ENCODE measurements at places on chromosomes 13 and 19.

DNA sequence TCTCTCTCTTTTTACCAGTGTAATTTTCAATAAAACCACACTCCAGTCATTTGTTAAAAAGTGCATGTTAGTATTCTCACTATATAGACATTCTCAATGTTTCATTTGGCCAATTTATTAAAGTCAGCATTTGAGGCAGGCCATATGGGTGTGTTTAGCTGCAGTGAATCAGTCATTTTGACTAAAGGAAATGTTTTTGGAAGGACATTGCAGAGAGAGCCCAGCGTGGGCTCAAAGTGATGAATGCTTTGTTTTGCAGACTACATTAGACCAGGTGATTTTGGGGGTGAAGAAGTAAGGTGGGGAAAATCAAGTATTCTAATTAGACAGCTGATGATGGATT, 116.7 kb downstream of the POSTN start:
- no peak for DNase-seq

DNA sequence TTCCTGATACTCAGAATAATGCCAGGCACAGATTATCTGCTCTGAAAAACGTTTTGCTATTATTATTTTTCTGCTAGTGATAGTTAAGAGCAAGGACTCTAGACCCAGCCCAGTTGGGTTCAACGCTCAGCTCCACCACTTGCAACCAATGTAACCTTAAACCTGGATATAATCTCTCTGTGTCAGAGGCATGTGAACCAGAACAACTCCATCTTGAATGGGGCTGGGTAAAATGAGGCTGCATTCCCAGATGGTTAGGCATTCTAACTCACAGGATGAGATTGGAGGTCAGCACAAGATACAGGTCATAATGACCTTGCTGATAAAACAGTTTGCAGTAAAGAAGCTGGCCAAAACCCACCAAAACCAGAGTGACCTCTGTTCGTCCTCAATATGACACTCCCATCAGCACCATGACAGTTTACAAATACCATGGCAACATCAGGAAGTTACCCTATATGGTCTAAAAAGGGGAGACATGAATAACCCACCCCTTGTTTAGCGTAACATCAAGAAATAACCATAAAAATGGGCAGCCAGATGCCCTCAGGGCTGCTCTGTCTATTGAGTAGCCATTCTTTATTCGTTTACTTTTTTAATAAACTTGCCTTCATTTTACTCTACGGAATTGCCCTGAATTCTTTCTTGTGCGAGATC, 13.6 kb downstream of the FAM187B start:
- DNase-seq: no peak

GRCh38 chr13:20389696-20390525, 135.7 kb downstream of the CRYL1 start:
- DNase-seq: no peak

DNA sequence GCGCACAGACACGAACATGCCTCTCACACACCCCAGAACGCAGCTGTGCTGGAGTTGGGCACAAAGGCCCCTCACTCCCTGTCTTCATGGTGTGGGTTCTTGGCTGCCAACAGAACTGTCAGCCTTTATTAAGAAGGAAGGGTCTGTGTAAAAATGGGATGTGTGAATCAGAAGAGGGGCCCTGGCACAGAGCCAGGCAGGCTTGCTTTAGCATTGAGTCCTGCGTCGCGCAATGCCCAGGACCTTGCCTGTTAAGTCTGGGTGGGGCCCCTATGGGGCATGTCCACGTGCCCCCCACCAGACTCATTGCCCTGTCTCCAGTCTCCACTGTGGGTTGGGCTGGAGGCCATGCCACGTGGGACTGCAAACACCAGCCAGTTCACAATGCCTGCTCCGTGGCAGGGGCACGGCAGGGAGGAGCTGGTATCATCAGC, 84.8 kb downstream of the SLC7A1 start:
- no peak for DNase-seq

- no peak for DNase-seq
Observed at GRCh38 chr19:9709305-9709704, 34.4 kb upstream of the ZNF562 start.

DNA sequence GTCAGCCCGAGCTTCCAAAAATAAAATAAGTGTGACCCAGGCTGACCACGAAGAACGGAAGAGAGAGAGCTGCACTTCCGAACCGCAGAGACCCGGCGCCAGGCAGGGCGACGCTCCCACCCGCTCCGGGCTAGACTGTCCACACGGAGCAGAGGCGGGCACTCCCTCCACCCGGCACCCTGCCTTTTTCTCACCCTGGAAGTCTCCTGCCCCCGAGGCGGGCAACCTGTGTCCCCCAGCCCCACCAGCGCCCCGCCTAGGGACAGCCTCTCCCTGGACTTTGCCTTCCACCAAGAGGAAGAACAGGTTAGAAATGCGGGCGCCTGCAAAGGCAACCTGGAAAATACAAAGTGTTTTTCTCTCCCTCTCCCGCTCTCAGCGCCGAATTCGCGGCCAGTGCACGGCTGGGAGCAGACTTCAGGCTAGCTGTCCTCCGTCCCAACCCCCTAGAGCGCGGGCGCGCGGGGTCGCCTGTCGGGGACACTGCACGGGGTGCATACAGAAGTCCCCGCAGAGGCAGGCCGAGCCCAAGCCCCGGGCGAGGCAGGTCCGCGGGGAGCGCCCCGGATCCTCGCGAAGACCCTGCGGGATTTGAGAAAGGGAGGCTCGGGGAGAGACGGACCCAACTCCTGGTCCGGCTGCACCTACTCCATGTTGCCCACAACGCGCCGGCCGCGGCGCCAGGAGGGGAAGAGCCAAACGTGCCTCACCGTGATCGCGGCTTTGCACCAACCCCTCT, 845 bp downstream of the SPRY2 start:
- no peak for DNase-seq

DNA sequence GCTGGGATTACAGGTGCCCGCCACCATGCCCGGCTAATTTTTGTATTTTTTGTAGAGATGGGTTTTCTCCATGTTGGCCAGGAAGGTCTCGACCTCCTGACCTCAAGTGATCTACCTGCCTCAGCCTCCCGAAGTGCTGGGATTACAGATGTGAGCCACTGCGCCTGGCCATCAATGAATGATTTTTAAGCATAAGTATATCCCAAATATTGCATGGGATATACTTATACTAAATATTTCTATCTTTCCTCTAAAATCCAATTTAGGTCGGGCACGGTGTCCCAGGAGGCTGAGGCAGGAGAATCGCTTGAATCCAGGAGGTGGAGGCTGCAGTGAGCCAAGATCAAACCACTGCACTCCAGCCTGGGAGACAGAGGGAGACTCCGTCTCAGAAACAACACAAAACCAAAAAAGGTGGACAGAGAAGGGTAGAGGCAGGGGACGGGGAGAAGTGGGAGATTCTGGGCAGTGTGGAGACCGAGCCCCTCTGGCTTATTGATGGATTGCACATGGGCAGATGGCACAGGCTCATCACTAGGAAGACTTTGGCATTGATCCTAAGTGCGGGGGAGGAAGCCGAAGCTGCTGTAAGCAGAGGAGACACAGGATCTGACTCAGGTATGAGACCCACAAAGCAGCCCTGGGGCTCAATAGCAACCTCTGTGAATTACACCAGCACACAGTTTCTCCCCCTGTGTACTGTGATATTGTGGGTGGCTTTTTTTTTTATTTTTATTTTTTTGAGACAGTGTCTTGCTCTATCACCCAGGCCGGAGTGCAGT, 13.5 kb downstream of the ARRDC5 start:
- no peak for DNase-seq

DNA sequence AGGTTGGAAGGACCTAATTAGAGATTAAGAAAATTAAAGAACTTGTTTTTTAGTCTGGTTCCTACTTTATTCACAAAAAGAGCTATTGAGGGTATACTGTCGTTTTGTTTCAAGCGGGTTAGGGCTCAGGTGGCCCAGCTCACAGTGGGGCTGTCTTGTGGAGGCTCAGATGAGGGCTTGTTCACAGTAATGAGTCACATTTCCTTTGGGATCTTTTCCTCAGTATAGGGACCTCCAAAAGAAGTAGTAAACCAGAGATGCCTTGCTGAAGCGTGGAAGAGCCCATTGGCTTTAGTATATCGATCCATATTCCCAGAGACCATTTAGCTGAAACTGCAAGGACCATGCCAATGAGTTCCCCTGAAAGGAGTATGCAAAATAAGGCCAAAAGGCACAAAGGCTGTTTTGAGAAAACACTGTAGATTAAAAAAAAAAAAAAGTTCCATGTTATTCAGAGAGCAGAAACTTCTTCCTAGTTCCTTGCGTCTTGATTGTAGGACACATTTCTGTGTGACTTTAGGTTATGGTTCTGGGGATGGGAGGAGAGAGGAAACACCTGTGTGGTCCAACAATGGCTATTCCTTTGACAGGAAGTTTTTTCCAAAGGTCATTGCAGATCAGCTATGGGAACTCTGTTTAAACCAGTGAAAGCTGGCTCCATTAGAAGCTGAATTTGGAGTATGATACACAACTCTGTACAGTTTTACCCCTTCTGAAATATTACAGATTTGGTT, 32.8 kb upstream of the GPI start:
- DNase-seq: no peak

- DNase-seq: no peak
Observed at GRCh38 chr13:97945792-97946419, 7.6 kb upstream of the IPO5 start.

DNA sequence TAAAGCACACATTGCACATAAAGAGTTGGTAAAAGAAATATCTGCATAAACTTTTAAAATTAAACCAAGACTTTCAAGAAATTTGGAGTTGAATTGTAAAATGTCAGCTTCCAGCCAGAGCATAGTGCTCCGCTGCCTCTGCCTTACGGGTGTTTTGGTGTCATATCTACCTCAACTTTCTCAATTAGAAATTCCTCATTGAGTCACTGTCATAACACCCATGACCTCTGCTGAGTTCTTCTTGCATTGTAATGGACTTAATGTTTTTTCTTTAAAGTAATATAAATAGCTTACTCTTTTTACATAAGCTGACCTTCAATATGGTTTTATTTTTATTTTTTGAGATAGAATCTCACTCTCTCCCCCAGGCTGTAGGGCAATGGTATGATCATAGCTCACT, 551.0 kb upstream of the NBEA start:
- DNase-seq: no peak

DNA sequence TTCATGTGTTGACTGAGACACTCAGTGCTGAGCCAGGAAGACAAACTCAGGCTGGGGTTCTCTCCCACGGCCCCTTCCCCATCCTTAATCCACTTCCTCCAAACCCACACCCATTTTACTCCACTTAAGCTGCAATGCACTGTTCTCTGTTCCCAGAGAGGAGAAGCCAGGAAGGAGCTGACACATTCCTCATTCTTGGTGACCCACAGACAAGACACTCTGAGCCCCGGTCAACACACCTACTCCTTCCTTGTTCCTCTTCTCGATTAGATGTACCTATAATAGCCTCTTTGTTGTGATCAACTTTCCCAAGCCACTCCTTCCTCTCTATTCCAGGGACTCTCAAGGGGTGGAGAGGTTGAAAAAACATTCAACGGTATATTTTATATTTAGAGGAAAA, 47.1 kb downstream of the INSR start:
- no peak for DNase-seq

DNA sequence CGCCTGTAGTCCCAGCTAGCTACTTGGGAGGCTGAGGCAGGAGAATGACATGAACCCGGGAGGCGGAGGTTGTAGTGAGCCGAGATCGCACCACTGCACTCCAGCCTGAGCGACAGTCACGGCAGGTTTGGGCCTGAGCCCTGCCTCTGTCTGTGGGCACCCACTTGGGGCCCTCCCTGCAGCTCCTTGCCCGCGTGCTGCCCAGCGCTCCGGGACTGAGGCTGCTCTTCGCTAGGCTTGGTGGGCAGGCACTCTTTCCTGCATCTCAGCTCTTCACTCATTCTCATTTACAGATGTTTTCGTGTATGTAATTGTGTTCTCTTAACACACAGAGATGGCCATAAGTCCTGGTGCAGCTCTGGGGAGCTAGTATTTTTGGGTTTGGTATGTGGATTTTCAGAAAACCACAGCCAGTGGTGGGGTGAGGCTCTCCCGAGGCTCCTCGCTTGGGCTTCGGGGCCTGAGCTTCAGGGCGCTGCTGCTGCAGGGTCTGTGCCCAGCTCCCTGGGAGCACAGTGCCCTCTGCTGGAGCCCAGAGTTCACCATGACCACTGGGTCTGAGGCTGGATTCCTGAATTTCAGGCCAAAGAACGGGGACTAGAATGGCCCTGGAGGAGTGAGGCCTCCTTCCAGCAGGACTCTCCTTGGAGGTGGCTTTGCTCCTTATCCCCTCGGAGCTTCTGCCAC, 15.2 kb downstream of the UPF1 start:
- peak; percentile 53 for DNase-seq

- no peak for DNase-seq
Observed at GRCh38 chr19:40413291-40413845, at the start of gene PRX. Gene PRX, minus strand, starts transcription at chr19:40413378. Its CDS starts 5,446 bp downstream, at chr19:40407932.

- DNase-seq: no peak
Observed at GRCh38 chr13:75675421-75675820, 39.3 kb downstream of the LMO7 start.

GRCh38 chr19:52896431-52897137, 851 bp downstream of the ZNF320 start:
- no peak for DNase-seq
